ENCODE measurements at places on chromosomes 7 and 10.

DNA sequence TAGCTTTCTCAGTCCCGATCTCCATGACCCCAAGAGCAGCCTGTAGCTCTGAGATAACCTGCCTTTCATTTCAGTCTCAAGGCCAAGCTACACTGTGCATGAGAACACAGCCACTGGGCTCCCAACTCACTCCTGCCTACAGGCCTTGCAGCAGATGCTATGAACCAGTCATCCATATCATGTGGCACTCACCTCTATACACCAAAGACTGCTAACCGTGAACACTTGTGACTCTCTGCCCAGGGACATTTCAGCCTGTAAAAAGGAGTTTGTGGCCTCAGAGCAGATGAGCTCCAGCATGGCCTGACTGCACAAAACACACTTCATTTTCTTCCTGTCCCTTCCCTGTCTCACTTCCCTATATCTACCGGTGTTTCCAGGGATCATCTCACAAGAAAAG, 56.9 kb upstream of the NPY start:
- DNase-seq: no peak

DNA sequence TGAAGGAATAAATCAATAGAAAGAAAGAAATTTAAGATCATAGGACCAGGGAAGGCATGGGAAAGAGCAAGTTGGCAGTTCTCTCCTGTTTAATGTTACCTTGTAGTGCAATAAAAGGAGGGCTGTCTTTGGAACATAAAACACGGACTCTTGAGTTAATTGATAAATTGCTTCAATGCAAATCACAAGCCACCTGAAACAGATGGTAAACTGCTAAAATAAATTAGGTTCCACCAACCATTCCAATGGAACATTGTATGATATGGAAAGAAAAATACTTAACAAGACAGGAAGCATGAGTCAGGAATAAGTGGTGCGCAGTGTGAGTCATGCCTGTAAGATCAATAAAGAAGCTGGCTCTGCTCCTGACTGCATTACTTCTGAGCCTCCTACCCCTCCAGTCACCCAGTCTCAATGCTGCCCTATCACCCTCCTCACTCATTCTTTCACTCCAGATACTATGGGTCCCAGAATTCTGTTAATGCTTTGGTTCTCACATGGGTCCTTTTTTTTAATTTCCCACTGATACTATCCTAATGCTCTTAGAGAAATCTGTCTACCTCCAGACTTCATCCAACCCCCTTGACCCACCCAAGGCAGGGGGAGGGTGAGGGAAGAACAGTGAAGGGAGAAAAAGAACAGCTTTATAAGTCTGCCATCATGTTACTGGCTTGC, 78.9 kb downstream of the LRRC17 start:
- no peak for DNase-seq

- DNase-seq: no peak
Observed at GRCh38 chr10:30763918-30764317, 134.4 kb upstream of the LYZL2 start.

DNA sequence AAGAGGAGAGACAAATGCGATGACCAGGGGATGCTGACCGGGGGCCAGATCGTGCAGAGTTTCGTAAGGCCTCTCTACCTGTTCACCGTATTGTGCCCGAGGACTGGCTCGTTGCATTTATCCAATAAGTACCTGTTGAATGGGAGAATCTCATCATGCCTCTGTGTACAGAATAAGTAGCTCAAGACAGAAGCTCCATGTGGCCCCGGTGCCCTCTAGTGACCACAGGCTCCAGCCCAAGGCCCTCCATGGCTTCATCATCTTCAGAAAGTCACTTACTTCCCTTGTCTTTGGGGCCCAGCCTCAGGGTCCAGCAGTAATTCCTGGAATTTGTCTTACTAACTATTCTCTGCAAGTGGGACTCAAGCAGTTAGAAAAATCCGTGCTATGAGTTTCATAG, 151.0 kb downstream of the CHN2 start:
- no peak for DNase-seq

GRCh38 chr10:49348593-49348992, 47.3 kb downstream of the DRGX start:
- DNase-seq: no peak

GRCh38 chr7:133272336-133272735, 19.5 kb downstream of the EXOC4 start:
- no peak for DNase-seq

GRCh38 chr10:118792526-118792925, 37.8 kb upstream of the CACUL1 start:
- DNase-seq: no peak

- DNase-seq: no peak
Observed at GRCh38 chr7:42476255-42476654, 239.2 kb upstream of the GLI3 start.

DNA sequence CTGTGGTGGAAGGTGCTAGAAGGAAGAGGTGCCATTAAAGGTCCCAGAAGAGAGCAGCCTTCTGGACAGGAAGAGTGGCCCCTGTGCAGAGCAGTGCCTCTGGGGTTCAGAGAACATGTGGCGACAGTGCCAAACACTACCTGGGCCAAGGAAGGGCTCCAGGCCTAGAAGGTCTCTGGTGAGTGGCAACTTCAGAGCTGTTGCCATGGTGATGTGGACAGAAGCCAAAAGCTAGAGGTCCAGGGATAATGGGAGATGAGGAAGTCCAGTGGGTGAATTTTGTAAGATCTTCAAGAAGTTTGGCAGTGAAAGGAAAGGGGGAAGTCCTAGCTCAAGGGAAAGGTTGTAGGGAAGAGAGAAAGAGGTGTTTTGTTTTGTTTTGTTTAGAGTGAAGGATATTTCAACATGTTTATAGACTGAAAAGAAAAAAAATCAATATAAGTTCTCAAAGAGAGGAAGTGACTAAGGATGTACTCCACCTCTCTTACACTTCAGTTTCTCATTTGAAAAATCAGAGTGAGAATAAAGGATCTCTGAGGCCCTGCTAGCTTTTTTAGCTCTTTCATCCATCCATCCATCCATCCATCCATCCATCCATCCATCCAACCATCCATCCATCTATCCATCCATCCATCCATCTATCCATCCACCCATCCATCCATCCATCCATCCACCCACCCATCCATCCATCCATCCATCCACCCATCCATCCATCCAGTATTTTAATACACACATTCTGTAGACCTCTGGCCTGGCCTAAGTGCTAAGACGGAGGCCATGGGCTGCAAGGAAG, 77.1 kb upstream of the DUSP5 start:
- no peak for DNase-seq

DNA sequence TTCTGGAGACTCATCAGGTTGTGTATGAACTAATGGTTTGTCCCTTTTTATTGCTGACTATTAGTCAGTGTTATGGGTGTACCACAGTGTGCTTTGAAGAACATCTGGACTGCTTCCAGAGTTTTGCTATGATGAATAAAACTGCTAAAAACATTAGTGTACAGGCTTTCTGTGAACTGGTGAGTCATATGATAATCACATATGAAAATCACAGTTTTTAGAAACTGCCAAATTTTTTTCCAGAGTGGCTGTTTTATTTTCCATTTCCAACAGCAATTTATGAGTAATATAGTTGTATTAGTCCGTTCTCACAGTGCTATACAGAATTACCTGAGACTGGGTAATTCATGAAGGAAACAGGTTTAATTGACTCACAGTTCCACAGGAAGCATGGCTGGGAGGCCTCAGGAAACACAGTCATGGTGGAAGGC, 281.2 kb upstream of the VSTM2A start:
- no peak for DNase-seq

DNA sequence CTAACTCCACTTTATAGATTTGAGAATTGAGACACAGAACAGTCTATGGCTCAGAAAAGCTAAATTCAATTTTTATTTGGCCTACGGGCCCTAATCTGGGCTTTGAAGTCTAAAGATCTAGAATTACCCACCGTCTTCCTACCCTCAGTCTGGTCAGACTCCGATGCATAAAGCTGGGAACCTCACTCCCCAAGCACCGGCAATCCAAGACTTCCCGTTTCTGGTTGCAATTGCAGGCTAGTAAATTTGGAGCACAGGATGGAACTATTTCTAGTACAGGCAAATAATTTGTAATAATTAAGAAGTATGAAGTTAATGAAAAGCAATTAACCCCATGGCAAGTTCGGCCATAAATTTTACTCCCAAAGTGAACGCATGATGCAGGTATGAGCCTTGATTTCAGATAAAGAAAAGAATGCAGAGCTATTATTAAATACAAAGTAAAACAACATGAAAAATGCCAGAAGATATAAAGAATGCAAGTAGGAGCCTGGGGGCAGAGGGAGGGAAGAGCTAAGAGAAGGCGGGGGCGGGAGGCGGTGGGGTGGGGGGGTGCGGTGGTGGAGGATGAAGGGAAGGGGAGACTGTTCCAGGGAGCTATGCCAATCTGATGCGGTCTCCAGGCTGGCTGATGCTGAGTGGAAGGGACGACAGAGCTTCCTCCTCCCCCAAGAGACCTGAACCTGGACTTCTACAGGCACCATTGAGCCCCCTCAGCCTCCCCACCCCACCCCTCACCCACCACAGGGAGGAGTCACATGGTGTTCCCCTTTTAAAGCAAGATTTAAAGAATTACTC, 45.1 kb downstream of the BPGM start:
- DNase-seq: no peak

DNA sequence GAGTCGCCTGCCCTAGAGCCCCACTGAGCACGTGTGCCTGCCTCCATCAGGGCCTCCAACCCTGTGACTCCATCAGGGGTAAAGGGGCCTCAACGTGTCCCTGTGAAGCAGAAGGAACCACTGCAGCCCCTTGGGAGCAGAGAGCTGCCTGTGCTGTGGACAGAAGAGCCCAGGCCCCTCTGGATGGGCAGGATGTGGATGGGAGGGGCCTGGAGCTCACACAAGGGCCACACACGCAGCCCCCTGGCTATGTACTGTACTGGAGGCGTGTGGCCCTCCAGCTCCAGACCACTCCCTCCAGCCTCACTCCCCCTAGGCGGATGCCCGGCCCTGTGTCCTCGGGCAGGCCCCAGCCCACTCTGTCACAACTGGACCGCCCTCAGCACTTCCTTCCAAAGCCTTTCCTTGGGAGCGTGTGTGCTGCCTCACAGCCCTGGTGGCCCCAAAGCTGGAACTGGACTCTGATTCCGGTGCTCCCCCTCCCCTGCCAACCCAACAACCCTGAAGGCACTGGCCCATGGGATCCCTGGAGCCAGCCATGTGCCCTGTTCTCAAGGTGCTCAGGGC, 238.0 kb downstream of the TCERG1L start:
- no peak for DNase-seq

GRCh38 chr10:13206546-13207443, 27.4 kb downstream of the UCMA start:
- DNase-seq: no peak

- DNase-seq: no peak
Observed at GRCh38 chr10:109887243-109887642, 36.1 kb downstream of the XPNPEP1 start.

DNA sequence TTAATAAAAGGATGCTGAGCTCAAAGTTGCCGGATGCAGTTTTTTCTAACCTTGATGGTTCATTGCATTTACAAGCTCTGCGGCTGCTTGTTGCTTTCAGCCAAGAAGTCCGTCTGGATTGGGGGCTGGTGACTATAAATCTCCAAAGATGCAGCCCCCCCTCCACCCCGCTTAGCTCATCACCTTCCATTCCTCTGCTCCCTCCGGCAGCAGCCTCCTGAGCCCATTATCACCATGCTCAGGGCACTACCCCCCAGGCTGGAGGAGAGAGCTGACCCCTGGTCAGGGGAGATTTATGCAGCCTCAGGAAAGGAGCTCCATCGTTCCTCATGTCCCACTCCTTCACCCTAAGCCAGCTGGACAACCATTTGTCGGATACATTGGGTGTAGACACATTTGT, 55.3 kb upstream of the ZRANB1 start:
- DNase-seq: no peak

- DNase-seq: no peak
Observed at GRCh38 chr10:96889415-96890171, 57.5 kb downstream of the LCOR start.

DNA sequence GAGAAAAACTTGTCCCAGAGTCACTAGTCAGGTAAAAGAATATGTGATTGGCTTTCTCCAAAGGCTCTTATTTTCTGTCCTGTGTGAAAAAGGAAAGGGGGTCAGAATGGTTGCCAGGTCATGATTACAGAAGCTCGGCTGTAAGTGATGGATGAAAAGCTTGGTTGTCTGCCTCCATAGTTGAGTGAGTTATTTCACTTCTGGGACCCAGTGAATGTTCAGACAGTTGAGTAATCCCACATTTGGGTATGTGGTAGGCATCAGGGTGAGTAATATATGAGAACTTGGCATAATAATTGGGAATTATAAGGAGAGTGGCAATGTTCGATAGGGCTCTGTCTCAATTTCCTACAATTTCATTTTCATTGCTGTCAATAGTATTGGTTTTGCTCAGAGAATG, 72.5 kb downstream of the BBS9 start:
- DNase-seq: no peak

DNA sequence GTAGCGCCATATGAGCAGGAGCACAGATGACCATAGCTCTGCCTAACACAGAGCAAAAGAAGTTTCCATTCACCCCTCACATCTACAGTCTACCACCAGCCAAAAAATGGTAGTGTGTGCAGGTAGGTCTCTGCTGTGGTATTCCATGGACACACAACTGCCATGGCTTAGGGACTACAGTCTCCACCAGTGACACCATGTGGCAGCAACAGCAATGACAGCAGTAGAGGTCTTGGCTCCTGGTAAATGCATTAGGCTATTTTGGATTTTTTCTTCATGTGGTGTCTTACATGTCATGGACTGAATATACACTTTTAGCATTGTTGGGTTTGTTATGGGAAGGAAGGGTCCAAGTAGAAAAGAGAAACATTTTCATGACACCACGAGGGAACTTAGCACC, 70.1 kb upstream of the CABCOCO1 start:
- no peak for DNase-seq

DNA sequence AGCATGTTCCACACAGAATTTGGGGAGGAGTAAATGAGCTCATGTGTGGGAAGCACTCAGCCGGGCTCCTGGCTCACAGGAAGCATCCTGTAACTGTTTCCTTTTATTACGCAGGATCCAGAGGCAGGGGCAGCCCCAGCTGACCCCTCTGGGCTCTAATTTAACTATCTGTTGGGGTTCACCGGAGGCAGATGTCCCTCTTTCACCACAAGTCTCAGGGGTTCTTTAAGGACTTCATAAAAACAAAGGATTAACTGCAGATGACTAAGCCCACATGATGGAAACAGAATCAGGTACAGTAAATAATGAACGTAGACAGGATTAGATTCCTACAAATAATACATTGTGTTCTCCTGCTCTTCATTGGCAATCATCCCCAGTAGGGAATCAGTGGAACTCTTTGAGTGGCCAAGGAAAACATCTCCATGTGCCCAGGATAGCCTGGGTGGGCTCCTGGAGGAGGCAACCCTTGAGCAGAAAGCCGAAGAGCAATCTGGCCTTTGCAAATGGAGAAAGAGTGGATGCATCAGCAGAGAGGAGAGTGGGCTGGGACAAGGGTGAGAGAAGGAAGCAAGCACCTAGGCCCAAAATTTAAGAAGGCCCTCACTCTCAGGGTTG, 24.6 kb downstream of the TBXAS1 start:
- no peak for DNase-seq

Measured in activated T-helper 2 cell treated with anti-CD3 and anti-CD28 coated beads, Interferon-gamma antibody, Interleukin-2, Interleukin-4, amounts not matched to agents 10 μg/mL and 5 μg/mL and 100 μg/mL, durations not matched to agents 14 hours and 24 hours and 36 hours (primary cell).